ENCODE measurements at places on chromosomes 1 and 21.

GRCh38 chr1:59570524-59570923, 244.2 kb upstream of the HOOK1 start:
- no peak for DNase-seq

- DNase-seq = no peak
Measured at GRCh38 chr1:240031009-240031408, 60.7 kb upstream of the FMN2 start.

DNA sequence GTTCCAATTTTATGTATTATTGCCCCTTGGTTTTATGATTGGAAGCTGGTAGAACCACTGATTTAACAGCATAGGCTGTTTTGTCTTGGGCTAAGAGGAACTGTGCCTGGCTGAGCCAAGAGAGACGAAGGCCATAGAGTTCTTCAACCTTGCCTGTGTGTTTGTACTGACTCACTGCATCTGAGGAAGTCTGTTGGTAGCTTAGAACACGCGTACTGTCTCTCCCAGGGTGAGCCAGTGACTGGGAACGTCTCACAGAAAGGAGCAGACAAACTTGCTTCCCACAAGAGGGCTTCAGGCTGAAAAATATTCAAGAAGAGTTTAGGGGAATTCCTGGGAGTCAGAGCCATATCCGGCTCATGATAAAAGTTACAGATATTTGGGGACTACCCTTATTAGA, 14.9 kb downstream of the TMEM51 start:
- no peak for DNase-seq

- DNase-seq = no peak
Measured at GRCh38 chr1:61397935-61398334, 315.6 kb downstream of the NFIA start.

DNA sequence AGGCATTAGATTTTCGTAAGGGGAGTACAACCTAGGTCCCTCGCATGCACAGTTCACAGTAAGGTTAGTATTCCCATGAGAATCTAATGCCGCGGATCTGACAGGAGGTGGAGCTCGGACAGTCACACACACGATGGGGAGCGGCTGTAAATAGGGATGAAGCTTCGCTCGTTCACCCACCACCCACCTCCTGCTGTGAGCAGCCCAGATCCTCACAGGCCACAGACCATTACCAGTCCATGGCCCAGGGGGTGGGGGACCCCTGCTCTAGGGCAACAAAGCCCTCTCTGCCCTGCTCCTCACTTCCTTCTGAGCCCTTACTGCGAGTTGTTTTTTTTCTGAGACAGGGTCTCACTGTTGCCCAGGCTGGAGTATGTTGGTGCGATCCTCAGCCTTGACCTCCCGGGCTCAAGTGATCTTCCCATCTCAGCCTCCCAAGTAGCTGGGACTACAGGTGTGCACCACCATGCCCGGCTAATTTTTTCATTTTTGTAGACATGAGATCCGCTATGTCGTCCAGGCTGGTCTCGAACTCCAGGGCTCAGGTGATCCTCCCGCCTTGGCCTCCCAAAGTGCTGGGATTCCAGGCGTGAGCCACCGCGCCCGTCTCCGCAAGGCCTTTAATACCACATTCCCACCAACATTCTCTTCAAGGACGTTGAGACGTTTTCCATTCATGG, 21.3 kb downstream of the TRPM2 start:
- DNase-seq = no peak

GRCh38 chr1:246149543-246149942, 357.5 kb downstream of the SMYD3 start:
- no peak for DNase-seq

- no peak for DNase-seq
Measured at GRCh38 chr1:61054601-61054993, 27.8 kb upstream of the NFIA start.

DNA sequence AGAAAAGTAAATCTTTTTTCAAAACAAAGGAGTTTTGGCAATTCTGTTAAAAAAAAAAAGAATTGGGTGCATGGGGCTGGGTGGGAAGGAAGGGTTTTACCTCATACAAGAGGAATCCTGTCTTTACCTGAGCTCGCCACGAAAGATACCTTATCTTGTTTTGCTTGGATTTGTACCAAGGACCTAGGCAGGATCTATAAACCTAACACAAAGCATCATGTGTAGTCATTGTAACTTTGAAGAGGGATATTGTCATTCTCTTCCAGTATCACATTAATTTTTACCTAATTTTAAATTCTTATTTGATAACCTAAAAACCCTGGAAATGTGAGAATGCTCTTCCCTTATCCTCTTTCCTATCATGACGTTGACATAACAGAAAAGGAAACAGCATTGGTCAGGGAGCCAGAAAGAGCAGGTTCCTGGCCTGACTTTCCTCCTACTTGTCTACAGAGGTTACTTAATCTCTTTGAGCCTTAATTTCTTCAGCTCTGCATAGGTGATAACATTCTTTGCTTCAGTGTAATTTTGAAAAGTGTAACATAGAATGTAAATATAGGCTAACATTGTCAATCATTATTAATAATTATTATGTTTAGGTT, 4.0 kb upstream of the LAMC1 start:
- no peak for DNase-seq

DNA sequence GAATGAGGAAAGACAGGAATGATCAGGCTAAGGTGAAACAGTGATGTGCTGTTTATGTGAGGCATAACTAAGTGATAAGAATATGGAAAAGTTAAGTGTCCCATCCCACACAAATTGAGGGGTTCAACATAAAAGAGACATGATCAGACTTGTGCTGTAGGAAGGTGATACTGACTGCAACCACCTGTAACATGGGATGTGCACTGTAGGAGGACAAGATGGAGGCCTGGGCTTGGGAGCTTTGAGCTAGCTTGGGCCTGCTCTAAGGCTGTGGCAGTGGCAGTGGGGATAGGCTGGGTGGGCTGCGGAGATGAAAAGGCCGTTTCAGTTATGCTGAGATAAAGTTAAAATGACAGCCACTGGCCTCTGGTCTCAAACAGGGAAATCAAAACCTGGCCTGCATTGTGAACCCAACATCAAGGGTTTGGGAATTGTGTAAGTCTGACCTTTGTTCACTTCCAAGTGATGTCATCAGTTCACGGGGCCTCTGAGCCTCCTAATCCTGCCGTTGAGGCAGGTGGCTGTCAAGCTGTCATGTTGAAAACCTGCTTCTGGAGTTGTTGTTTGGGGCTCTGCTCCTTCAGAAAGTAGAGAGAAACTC, 61.2 kb upstream of the TENT5C start:
- no peak for DNase-seq

Data from frontal cortex (tissue), 4 donors.